ENCODE measurements at places on chromosomes 4 and X. TPM values are rescaled to one million over a fixed set of nuclear protein-coding genes. Genes with fewer than 3 reads are reported as not detected.
A peak's percentile ranks its signal among the peaks of the same experiment; 100 is the strongest.

- no peak for DNase-seq
Observed at GRCh38 chrX:85544609-85545008, 165.1 kb upstream of the POF1B start.

DNA sequence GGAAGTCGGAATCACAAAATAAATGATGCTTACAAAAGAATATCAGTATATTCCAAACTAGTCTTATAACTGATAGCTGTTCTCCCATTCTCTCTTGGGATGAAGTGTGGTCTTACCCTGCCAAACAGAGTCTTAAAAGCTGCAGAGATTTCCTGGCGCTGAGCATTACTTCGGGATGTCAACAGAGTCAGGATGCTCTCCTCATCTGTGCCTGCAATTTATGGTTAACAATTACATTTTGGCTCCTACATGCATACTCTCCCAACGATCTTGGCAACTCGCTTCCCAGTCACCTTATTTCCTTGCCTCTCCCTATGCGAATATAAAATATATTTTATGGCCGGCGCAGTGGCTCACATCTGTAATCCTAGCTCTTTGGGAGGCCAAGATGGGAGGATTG lies 12.2 kb downstream of the ANXA5 start:
- no peak for DNase-seq

MSX1 gene
- 8.5 TPM for total RNA-seq

CD38 gene
- total RNA-seq: 47.2 TPM

GBA3 gene
- total RNA-seq: 1.6 TPM

GRCh38 chr4:94455081-94455480 lies 3.3 kb downstream of the PDLIM5 start:
- DNase-seq: peak; percentile 67

ANXA10 gene
- total RNA-seq: not detected

DNA sequence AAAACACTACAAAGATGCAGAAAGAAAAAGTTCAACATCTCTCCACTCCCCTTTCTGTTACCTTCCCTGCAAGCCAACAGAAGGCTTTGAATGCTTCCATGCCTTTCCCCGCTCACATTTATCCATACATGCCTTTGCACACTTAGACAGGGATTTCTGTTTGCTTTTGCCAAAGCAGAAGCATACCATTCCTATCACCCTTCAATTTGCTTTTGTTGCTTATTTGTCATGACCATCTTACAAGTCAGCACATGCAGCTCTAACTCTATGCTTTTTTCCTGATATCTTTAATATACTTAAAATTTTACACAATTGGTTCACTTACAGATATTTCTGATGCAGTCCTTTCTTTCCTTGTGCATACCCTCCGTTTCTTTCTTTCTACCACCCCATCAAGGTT lies 169.6 kb downstream of the CORIN start:
- no peak for DNase-seq

PLP1 gene
- total RNA-seq: 2.2 TPM

DNA sequence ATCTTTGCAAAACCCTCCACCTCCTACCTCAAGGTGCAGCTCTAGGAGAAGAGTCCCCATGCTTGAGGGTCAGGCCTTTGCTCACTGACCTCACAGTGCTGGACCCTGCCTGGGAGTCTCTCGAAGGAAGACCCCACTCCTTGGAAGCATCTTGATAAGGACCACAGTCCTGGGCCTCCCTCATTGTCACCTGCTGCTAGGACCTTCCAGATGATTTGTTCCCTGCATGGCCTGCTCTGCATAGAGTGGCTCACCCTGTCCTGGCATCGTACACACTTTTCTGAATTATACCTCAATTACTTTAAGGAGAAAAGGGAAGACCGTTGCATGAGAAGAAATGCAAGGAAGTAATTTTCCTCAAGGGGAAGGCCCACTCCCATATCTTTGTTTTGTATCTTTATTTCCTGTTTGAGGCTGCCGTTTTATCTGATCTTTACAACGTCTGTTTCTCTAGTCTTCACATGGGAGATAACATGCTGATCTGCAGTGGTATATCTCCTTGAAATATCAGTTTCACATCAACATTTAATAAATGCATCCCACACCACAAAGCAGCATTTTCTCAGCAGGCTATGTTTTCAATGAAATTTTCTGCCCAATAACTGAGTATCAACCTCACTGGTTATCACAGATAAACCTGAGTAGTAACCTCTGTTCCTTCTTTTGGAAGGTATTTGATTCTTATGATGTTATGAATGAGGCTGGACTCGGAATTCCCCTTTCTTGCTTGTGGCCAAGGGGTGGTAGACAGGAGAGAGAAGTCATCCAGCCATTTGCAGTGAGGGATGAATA lies 15.0 kb upstream of the AKAP17A start:
- DNase-seq: no peak

DNA sequence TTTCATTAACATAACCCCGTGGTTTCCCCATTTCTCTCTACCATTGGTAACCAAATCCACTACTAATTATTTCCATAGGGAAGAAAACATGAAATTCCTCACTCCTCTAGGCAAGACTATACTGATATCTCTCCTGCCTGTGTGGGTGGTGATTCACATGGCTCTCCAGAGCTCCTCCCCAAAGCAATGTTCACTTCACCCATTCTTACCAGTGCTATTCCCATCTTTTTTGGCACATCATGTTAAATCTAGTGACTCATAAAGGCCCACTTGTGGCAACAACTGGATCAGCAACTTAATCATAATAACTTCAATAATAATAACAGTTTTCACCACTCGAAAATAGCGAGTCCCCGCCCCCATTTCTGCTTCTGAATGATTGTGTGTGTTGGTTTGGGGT lies 6.1 kb upstream of the HCCS start:
- DNase-seq: no peak

DNA sequence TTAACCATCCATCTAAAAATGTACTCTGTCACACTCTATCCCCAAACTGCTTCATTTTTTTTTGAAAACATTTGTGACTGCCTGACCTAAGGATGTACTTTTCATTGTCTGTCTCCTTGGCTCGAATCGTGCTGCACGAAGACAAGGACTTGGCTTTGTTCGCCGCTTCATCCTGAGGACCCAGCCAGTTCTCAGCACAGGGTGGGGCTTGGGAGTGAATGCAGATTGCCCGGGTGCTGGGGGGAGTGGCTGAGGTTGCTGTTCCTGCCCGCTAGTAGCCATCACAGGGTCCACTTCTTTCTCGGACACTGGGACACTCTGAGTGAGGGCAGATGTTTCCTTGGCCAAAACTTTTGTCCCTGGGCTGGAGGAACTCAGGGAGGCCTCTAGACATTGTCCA lies 70.1 kb upstream of the CLCN4 start:
- DNase-seq: no peak

DNA sequence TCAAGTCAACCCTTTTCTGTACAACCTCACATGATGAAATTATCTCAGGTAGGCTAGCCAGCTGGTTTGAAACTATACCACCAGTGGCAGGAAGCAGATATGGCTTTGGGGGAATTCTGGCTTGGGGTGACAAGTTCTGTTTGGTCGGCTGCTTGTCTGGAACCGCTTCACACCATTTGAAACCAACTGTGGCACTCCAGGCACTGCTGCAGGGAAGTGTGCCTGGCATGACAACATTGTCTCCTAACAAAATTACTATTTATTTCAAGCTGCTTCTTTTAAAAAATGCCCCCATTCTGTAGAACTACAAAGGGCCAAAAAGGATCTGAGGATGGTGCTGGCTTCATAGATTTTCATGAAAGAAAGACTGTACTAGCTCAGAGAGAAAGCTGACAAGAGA lies 37.1 kb upstream of the GPM6B start:
- DNase-seq: no peak

- peak; percentile 27 for DNase-seq
Observed at GRCh38 chr4:173288296-173288695, 45.9 kb downstream of the HMGB2 start.

DNA sequence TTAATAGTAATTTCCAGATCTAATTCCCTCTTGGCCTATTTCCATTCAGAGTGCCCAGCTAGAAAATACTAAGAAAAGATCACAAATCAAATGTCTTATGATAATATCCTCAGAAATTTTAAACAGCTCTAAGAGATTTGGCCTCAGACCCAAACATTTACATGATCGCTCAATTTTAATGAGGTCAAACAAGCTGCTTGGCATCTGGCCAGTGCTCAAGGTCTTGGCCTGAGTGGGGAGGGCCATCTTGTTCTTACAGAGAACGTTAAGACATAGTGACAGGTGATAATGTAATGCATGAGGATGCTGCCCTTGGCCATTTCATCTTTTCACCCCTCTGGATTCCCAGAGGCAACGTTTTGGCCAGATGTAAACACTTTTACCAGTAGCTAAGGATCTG lies 159.2 kb upstream of the SLC7A11 start:
- DNase-seq: peak; percentile 26

GRCh38 chr4:93232883-93233282 lies 595.7 kb upstream of the ATOH1 start:
- no peak for DNase-seq

YIPF7 gene
- total RNA-seq: 0.73 TPM

ARHGAP4 gene
- total RNA-seq: 21.5 TPM

MGARP gene
- total RNA-seq: 3.8 TPM

RHOXF2B gene
- total RNA-seq: not detected

LRP2BP gene
- 2.3 TPM for total RNA-seq

- no peak for DNase-seq
Observed at GRCh38 chr4:25938366-25938765, 24.3 kb downstream of the SMIM20 start.

DNA sequence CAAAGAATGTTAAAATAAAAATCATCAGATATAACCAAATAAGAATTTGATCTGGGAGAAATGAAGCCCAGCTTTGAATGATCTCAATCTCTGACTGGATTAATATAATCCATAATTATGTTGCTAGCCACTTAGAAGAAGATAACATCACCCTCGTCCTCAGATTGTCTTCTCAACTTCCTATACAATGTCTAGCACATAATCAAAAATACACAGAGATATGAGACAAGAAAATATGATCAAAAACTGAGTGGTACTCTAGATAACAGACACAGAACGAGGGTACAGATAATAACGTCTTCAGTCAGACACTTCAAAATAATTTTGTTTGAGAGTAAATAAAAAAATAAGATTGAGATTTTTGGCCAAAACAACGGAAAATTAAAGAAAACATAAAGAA lies 47.1 kb downstream of the EVC2 start:
- no peak for DNase-seq

- DNase-seq: no peak
Observed at GRCh38 chrX:51798701-51799100, 55.5 kb downstream of the GSPT2 start.

GYG2 gene
- 84.7 TPM for total RNA-seq

- no peak for DNase-seq
Observed at GRCh38 chr4:54318904-54319303, 89.8 kb downstream of the PDGFRA start.

DNA sequence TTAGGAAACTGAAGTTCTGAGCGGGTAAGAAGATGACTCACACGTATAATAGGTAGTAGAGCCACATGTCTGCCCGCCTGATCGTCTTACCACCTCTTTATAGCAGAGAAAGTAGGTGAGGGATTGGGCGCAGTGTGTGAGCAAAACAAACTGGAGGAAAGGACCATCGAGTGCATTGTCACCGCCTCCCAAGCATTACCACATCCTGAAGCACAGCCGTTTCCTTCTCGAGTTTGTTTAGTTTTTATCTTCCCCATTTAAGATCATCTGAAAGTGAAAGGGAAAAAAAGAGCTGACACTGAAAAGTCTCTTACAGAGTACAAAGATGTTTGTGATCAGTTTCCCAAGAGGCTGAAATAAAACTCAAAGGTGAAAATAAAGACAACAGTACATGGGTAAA lies 14.8 kb downstream of the PDK3 start:
- DNase-seq: no peak

GYPA gene
- not detected for total RNA-seq

GRCh38 chrX:55783723-55784122 lies 66.2 kb downstream of the RRAGB start:
- DNase-seq: no peak

DNA sequence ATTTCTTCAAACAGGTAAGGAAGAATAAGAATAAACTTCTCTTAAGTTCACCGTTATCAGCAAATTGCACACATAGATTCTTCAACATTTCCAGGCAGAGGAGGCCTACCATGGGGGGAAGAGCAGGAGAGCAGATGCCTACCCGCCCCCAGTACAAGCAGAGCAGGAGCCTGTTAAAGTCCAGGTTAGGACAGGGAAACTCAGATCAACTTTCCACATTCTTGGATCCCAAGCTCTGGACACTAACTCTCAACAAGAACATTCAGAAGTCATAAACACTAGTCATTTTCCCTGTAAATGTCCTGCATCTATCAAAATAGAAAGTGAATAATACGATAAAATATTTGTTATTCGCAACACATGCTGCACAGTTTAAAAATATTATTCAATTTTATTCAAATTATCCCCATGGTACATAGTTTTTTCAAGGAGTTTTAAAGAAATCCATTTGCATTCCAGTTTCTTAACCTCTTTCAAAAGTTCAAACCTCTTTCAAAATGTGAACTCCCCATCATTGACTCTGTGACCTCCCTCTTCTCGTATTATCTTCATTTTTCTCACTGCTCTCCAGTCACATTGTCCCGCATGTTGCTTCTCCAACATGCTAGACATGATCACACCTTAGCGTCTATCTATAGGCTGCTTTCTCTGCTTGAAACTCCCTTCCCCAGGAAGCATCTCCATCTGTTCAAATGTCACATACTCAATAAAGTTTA lies 185.2 kb upstream of the NEIL3 start:
- DNase-seq: no peak

GRCh38 chrX:132331000-132331399 lies 111.8 kb upstream of the RAP2C start:
- DNase-seq: no peak

- no peak for DNase-seq
Observed at GRCh38 chr4:16770710-16771285, 127.6 kb downstream of the LDB2 start.

DNA sequence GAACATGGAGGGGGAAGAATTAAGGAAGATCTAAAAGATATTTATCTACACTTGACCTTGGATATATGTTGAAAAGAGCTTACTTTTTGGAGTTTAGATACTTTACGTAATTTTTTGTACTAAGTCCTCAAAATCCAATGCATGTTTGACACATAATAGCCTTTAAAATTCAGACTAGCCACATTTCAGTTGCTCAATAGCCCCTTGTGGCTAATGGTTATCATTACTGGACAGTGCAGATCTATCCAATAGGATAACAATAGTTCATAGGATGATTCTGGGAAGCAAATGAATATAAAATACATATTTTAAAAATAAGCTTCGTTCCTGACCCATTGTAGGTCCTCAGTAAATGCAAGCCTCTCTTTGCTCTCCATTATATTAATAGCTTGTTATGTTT lies 13.8 kb downstream of the AP1AR start:
- DNase-seq: no peak

- DNase-seq: no peak
Observed at GRCh38 chrX:134545510-134545909, 85.5 kb downstream of the HPRT1 start.

IL1RAPL1 gene
- total RNA-seq: not detected

- no peak for DNase-seq
Observed at GRCh38 chrX:23435575-23435974, 100.9 kb downstream of the PTCHD1 start.

PCDH19 gene
- total RNA-seq: 2.6 TPM

NHS gene
- total RNA-seq: 8.5 TPM

- no peak for DNase-seq
Observed at GRCh38 chrX:118221270-118221669, 104.7 kb upstream of the KLHL13 start.

GRCh38 chr4:116489739-116490138 lies 595.6 kb downstream of the TRAM1L1 start:
- DNase-seq: no peak
